ENCODE measurements at places on chromosomes 6 and 20.

DNA sequence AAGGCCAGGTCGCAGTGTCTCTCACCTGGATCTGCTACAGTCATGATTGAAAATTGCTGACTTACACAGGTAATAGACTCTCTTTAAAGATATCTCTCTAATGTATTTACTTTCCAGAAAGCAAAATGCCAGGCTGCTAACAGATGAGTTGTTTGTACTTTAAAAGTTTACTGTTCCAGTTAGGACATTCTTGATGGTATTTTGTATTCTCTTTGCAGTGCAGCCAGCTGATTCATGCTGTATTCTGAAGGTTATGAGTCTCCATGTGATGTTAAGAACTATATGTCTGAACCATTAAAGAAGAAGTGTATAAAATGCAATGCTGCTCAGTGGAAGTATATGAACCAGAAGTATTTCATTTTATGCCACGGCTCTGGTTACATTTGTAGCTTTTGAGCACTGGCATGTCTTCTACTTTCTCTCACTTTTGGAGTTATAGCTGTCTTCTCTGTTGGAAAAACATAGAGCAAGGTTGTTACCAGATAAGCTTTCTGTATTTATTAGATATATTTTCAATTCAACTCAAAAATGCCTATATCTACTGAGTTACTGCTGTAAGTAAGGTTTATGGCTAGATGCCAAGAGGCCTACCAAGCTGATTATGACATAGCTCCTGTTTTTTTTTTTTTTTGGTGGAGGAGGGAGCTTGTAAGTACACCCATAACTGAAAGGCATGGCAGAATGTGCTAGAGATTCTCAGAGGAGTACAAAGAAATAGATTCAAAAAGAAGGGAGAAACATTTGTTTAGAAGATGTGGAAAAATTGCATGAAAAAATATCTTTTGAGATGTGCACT is 130.5 kb upstream of the MAN1A1 start:
- no peak for DNase-seq

DNA sequence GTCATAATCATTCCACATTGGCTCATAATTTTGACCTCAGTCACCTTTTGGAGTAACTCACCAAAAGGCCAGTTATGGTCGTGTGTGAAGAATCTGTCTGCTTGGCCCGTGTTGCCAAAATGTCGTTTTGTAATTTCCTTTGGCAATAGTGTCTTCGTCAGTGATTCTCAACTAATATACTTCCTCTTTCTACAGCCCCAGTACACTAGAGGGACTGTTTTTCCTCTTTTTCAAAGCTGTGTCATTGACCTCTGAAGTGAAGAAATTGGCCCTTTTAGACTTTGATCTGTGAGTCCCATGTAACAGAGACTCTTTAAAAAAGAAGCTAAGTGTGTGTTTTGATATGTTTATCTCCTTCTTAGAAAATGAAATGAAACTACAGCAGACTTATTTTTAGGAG is 5.2 kb downstream of the FOXO3 start:
- no peak for DNase-seq

- DNase-seq: no peak
Observed at GRCh38 chr6:63476302-63476701, 96.0 kb upstream of the LOC128125822 start.

- no peak for DNase-seq
Observed at GRCh38 chr6:6804843-6805615, 216.5 kb downstream of the LY86 start.

GRCh38 chr6:101069191-101069795 is 188.2 kb upstream of the ASCC3 start:
- DNase-seq: no peak

GRCh38 chr20:32451682-32452461 is 93.7 kb downstream of the ASXL1 start:
- DNase-seq: no peak

Data from activated effector memory CD4-positive, alpha-beta T cell treated with Interleukin-2 at 50 U/mL for 16 hours (primary cell).